ENCODE measurements at places on chromosomes 6 and 20. TPM values are rescaled to one million over a fixed set of nuclear protein-coding genes. Genes with fewer than 3 reads are reported as not detected.

DNA sequence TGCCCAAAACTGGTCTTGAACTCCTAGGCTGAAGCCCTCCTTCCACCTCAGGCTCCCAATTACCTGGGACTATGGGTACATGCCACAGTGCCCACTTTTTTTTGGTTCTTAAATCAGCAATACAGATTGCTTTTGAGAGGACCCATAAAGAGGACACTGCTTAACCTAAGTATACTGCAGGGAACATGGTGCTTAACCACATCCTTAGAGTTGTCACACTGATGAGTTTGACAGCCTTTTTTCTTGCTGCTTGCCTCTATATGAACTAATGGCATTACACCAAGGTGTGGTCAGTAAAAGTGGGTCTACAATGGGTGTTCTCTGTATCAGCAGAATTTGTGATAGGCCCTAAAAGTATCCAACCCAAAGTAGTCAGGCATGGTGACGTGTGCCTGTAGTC is 7.2 kb upstream of the SLC35D3 start:
- H3K4me1 ChIP-seq, result no peaks in the 10 kb centered on the region
- peaks cover 9% of the 10 kb centered on the region for H3K27me3 ChIP-seq
- no peak overlapping the region for H3K27ac ChIP-seq
- no peak overlapping the region for H3K4me3 ChIP-seq
- no peak for DNase-seq
- H3K36me3 ChIP-seq, result peaks cover 9% of the 10 kb centered on the region

DNA sequence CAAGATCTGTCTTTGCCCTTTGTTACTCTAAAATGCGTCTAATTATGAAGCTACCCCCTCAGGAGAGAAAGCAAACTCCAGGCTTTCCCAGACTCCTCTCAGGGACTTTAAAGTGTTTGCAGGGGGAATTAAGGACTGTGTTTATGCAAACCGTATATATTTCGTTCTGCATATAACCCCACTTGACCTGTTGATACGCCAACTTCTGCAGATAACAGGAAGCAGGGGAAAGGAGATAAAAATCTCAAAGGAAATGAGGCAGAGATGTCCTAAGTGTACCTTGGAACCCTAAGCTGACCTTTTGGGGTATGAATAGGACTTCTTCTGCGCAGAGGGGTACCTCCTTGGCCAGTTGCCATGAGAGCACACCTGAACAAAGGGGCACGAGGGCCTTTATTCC is 8.1 kb downstream of the SYCP2L start:
- peaks cover 21% of the 10 kb centered on the region for H3K27me3 ChIP-seq
- H3K4me3 ChIP-seq, result no peak overlapping the region
- no peak overlapping the region for H3K27ac ChIP-seq
- no peaks in the 10 kb centered on the region for H3K36me3 ChIP-seq
- no peaks in the 10 kb centered on the region for H3K4me1 ChIP-seq

The MAN1A1 gene
- total RNA-seq, result 19.4 TPM

DNA sequence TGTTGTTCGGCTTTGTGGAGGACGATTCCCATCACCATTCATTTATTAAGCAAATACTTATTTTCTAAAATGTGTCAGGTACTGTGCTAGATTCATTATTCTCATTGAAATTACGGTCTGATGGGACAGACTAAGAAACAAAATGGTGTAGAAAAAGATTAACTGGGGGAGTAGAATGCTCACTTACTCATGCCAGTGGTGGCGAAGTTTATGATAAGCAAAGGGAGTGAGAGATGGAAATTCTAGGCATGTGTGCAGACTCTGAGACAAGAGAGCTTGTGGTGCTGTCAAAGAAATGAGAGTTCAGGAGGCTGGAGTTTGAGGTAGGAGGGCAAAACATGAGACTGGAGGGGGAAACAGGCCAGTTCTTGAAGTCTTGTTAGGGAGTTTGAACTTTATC is 896 bp downstream of the RPP21 start:
- no peak for DNase-seq
- peaks cover 21% of the 10 kb centered on the region for H3K36me3 ChIP-seq
- H3K27ac ChIP-seq, result peak overlapping the region; percentile 92
- H3K27me3 ChIP-seq, result no peaks in the 10 kb centered on the region
